ENCODE measurements at places on chromosomes 11 and 22.
A peak's percentile ranks its signal among the peaks of the same experiment; 100 is the strongest.

DNA sequence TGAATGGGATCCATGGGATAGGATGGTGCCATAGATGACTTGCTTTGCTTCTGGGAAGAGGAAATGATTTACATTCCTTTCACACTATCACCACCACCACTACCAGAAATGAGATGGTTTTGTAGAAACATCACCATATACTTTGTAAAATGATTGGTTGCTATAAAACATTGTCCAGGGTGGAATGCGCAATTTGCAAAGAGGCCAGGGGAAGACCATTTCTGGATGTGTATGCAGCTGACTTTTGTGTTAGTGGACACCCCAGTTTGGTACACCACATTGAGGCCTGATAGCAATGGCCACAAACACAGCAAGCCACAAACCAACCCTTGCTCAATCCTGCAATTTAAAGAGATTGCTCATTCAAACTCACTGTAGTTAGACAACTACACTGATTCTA lies 56.7 kb upstream of the RCN1 start:
- no peak for DNase-seq

GRCh38 chr11:66849501-66850234 lies 6.4 kb downstream of the RCE1 start:
- no peak for DNase-seq

GRCh38 chr11:10931761-10932670 lies 74.2 kb upstream of the ZBED5 start:
- no peak for DNase-seq

DNA sequence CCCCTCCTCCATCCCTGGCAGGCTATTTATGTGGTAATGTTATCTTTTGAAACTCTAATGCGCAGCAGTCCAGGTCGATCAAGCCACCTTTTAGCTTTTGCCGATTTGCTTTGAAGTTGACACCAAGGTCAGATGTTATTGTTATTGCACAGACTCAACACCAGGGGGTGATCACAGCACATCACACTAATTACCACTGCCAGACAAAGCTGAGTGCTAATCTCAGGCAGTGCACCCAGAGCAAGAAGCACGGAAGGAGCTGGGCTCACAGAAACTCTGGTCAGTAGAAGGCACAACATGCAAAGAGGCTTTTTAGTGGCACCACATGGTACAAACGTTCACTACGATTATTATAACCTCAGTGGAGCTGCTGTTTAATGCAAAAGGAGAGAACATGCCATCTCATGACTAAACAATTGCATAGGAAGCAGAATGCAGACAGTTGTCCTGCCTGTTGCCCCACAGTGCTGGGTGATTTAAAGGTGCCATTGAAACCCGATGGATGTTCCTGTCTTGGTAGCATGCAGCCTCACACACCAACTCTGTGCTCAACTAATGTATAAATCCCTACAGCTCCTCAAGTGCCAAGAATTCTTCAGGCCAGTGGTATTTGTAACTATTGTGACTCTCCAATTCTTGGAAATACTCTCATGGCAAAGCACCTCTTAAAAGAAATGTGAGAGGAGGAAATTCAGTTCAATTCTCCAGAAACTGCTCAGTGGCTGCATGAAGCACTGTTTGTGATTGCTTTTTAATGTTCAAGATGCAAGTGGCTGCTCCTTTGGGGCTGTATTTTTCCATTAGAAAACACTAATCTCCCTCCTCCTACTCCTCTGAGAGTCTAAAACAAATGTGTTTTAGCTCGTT lies 353.9 kb upstream of the DDI1 start:
- peak; percentile 61 for DNase-seq

DNA sequence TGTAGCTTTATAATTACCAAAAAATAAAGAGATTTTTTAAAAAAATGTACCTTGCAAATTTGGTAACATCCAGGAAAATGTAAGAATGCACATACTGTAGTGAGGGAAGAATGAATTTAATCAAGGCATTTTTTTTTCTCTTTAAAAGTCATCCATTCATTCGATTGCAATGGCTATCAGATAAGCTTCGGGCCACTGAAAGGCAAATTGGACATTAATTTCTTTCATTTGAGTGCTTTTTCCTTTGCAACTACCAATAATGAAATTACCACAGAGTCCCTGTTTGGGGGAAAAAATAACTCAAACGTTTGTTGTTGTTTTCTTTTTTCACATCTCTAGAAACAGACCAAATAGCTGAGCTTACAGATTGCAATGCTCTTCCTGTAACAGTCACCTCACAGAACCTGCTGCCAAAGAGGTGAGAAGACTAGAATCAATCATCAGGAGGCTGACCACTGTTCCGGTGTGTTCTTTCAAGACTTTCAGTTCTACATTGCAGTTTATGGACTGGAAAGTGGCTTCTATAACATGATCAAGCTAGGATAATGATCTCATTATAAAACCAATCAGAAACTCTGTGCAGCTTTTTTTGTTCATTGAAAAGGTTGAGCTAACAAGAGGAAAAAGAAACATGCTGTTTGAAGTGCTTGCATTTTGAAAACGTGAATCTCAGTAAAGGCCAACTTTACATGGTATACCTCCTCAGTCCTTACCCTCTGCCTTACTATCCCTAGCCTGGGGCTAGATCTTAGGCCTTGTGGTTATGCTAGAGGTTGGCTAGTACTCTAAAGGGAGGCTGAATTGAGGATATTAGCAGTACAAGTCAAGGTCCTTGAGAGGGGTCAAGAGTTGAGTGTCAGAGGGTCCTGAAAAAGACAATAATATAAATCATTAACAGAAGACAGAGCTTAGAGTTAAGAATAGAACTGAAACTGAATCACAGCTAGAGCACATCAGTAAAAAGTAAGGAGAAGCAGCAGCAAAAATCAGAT lies 1276.1 kb downstream of the LRRC4C start:
- no peak for DNase-seq

DNA sequence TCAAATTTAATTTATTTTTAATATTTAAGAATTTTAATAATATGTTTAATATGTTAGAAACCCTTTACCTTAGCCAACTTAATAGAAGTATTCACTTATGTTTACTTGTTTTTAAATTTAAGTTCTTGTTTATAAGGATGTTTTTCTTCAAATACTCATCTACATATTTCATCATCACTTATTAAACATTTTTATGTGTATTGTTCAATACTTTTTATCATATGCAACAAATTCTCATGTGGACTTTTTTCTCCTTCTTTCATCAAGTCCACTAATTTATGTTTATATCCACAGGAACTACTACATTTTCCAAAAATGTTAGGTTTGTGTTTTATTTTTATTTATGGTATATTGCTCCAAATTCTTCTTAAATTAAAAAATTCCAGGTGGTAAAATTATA lies 2113.1 kb upstream of the RAG2 start:
- no peak for DNase-seq

GRCh38 chr22:47589271-47590250 lies 827.1 kb downstream of the TBC1D22A start:
- no peak for DNase-seq

DNA sequence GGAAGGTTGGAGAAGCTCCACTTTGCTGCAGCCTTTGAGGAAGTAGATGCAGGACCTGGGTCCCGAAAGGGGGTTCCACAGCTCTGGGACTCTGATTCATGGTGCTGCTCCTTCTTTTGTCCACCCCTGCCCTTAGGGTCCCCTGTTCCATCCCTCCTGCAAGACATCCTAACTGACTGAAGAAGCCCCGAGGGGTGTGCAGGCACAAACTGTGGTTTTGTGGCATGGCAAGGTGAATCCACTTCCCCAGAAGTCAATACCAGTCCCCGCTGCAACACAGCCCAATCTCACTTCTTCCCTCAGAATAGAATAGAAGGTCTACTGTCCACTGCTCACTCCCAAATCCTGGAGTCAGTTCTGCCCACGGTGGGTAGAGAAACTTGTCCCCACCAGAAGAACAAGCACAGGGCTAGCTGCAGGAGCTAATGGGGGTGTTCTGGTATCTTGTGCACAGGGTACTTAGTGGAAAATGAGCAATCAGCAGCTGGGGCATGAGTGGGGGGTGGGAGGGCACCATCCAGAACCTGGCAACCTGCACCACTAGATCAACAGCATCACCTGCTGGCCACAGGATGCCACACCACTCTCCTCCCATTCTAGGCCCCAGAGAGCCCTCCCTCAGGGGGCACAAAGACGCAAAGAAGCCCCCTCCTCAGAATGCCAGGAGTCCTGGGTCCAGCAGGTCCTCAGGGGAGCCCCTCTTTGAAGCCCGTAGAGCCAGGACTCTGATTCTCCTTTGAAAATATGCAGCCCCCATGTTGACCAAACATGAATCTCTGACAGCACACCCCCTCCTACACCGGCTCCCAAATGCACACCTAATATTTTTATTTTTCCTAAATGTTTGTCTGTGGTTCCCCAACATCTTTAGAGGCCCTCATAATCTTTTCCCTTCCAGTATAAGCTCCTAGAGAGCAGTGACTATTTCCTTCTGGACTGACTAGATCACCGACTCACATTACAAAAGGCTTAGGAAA lies 14.1 kb downstream of the SPATA19 start:
- DNase-seq: no peak

DNA sequence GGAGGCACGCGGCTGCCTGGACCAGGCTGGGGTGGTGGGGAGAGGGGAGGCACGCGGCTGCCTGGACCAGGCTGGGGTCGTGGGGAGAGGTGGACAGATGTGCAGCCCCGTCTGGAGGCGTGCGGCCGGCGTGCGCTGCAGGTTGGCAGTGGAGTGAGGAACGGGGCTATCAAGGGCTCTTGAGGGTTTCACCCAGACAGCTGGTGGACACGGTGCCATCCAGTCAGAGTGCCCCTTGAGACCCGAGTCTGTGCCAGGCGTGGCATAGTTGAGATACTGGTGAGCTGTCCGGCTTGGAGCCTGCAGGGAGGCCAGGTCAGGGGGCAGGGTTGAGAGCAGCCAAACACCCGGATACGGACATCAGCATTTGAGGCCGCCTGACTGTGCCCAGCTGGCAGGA lies 1.5 kb upstream of the GRAMD4 start:
- no peak for DNase-seq

GRCh38 chr11:18408558-18409291 lies 3.4 kb upstream of the LDHC start:
- DNase-seq: no peak

GRCh38 chr11:58616594-58616993 lies 5.9 kb upstream of the CNTF start:
- no peak for DNase-seq

- DNase-seq: no peak
Measured at GRCh38 chr11:14249121-14249963, 109.6 kb downstream of the RRAS2 start.

DNA sequence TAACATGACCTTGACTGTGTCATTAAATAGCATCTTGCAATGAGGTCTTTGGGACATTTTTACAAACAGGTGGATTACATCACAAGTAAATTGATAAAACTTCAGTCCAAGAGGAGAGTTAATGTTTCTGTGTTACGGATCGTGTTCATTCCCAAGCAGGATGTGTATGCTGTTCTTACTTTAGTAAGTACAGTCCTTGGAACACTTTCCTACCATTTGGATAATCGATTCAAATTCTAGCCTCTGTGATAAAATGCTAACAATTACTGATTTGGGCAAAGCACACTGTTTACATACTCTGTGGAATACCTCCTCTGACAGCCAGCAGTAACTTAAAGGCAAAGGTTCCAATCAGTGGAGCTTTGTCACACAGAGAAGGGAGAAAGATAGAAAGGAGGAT lies 351.7 kb downstream of the FAT3 start:
- DNase-seq: no peak

- DNase-seq: no peak
Measured at GRCh38 chr22:46797355-46797754, 34.9 kb downstream of the TBC1D22A start.

GRCh38 chr11:110613197-110613918 lies 98.9 kb downstream of the ARHGAP20 start:
- DNase-seq: no peak

DNA sequence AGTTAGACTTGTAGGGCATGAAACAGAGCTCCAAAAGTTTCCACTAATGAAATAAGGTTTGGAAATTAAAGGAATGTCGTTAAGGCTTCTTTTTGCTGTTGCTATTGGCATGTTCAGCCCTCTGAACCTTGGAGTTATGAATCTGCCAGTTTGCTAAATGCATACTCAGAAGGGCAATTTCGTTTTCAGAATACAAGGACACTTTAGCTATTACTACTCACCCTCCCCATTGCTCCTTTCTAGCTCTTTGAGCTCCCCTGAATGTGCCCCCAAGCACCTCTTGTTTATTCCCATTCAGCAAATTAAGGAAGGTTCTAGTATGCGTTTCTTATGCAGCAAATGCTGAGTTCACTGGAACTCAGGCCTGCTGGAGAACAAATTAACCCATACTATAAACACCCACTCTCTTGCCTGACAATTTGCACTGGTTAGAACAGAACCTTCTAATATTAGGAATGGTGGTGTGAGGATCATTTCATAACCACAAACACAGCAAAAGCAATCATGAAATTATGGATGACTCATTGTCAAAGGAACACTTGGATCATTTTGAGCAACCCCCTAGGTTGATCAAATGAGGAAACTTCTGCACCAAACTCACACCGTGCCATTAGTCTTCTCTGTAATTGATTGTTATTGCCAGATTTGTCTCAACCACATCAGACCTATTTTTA lies 26.2 kb upstream of the LIN7C start:
- no peak for DNase-seq

GRCh38 chr11:4195909-4196308 lies 101.3 kb downstream of the RRM1 start:
- DNase-seq: no peak

GRCh38 chr11:14258221-14258935 lies 100.6 kb downstream of the RRAS2 start:
- DNase-seq: no peak

- DNase-seq: peak; percentile 42
Measured at GRCh38 chr11:99739464-99740089, 718.8 kb downstream of the CNTN5 start.

- no peak for DNase-seq
Measured at GRCh38 chr11:78428266-78428636, 10.6 kb upstream of the GAB2 start.

DNA sequence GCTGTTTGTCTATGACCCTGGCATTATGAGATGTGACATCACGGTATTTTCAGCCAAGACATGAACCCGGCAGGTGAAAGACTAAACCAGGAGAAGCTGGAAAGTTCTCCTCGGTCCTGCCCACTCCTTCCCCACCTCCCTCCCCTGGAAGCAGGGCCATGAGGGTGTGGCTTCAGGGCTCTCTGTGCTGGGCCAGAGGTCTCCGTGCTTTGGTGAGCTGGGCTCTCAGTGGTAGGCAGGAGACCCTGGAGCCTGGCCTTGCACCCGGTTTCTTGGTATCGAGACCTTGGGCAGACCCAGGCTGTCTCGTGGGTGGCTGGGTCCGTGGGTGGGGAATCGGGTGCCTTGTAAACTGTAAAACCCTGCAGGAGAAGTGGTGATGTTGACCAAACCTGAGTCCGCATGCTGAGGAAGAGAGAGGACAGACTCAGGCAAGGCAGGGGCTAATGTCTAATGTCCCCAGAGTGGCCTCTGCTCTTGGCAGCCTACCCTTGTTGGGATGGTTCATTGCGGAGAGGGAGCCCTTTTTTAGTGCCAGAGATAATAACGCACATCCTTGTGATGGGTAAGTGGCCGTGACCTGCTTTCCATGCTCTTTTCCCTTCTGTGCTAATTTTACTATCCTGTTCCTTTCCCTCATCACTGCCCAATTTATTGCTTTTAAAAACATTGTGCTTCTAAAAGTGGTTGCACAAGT lies 48.6 kb upstream of the PARVG start:
- no peak for DNase-seq

DNA sequence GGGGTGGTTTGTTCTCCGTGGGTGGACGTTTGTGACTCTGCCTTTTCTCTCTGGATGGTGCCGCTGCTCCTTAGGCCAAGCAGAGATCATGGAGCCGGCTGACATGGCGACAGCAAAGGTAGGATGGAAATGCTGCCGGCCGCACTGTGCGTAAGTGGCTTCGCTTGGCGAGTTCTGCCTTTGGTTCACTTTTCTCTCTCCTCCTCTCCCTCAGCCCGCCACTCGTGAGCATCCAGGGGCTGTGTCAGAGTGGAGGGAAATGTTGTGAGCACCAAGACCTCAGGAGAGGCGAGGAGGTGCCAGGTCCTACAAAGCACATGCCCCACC lies 80.5 kb downstream of the GRAMD1B start:
- no peak for DNase-seq
